NCI-H187 (cell line): ENCODE measurements at places on chromosomes 6 and 20.
A peak's percentile ranks its signal among the peaks of the same experiment; 100 is the strongest.

- no peak for DNase-seq
Measured at GRCh38 chr6:84719152-84719551, 45.2 kb downstream of the TBX18 start.

DNA sequence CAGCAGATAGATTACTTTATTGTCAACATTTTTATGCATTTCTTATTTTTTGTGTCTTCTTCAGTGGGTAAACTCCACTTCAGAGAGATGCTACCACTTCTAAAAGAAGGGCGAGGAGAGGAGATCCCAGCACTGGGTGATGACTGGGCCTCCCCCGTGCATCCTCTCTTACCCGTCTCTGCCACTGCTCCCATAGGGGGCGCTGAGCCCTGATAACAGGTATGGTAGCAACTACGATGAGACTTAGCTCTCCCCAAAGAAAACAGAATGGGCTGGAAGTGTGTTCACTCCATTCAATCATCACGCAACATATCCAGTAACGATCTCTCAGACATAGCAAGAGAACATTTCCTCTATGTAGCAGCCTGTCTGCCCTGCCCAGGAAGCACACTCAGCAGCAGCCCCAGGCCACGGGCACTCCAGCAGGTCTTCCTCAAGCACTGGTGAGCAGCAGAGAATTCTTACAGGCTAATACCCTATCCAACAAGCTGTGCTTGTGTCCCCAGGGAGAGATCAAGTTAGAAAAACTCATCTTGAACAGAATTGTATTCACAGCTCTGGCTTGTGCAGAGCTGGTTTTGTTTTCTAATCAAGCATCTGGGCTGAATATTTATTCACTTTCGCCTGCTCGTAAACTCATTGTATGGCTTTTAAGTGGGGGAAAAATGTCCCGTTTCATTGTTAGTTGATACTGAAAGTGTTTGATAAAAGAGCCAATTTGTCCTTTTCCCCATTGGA, 533.1 kb upstream of the CDH4 start:
- peak; percentile 96 for DNase-seq

- DNase-seq: no peak
Measured at GRCh38 chr6:73340048-73340447, 14.0 kb downstream of the DPPA5 start.

DNA sequence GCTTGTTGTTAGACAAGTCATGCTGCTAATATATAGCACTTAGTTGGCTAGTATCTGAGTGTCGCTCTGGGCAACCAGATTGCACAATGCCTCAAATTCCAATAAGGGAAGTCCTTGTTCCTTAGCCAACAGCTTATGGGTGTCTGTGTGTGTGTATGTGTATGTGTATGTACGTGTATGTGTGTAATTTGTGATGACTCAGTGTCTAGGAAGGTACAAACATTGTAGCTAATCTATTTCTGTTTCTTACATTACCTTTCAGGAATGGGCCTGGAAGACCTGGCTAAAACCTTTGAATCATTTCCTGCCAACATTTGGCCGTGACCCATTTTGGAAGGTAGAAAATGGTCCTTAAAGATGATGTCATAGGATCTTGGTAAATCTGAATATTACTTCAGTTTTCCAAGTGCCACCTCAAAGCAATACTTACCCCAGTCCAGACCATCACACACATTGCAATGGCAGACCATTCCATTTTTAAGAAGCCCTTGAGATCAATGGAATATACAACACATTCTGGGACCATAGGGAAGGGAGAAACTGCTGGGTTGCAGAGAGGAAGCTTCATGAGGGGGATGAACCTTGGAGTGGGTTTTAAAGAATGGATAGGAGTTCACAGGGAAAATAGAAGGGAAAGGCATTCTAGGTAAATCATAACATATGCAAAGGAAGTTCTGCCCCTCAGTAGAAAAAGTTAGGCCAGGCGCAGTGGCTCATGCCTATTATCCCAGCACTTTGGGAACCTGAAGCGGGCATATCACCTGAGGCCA, 25.1 kb downstream of the NEDD9 start:
- DNase-seq: no peak
